ENCODE measurements at places on chromosomes 12 and 14.

DNA sequence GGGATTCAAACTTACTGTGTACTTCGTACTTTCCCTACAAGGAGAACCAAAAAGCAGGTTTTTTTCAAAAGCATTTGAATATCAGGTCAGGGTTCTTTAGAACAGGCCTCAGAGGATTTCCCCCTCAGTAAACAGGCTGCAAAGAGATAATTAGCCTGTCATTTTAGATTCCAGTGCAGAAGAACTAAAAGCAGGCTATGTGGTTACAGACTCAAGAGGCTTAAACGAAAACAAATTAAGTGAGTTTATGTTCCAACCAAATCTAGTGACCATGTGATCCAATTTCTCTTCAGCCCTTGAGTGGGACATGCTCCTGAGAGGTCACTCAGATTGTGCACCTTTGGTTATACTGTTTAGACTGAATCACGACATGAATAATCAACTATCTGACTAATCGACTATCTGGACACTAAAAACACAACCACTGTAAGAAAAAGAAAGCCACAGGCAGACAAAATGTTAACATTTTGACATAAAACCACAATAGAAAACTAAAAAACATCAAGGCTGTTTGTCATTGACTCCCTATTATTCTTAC is 4.5 kb downstream of the TMED8 start:
- DNase-seq, result no peak

GRCh38 chr12:57239587-57240065 is 10.1 kb downstream of the SHMT2 start:
- DNase-seq, result no peak

- no peak for DNase-seq
Measured at GRCh38 chr12:106956048-106956578, 406 bp downstream of the TMEM263 start.

- DNase-seq, result no peak
Measured at GRCh38 chr12:114241973-114242434, 163.9 kb downstream of the TBX5 start.

DNA sequence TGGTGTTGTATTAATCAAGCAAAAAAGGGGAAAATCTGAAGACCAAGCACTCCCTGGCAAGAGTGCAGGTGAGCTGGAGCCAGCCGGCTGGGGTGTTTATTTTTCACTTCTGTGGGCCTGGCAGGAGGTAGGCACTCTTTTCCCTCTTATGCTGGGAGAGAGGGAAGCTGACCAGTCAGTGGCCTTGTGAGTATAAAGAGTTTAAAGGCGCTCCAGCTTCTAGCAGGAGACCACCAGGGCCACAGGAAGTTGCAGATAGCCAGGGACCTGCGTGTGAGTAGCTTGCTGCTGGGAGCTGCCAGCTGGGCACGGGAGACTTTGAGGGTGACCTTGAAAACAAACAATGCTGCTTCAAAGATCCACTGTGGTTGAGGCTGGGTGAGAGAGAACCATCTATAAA is 217.4 kb upstream of the PWP1 start:
- DNase-seq, result no peak

GRCh38 chr12:32309811-32310736 is 89.3 kb upstream of the FGD4 start:
- no peak for DNase-seq

- no peak for DNase-seq
Measured at GRCh38 chr12:114901316-114901715, 217.3 kb upstream of the TBX3 start.

GRCh38 chr14:89648924-89649323 is 231.9 kb upstream of the FOXN3 start:
- no peak for DNase-seq

All from esophagus squamous epithelium (tissue), 5 donors.